ENCODE measurements at places on chromosomes 2 and 18.

- no peak for DNase-seq
Observed at GRCh38 chr2:27147935-27148334, 869 bp upstream of the TCF23 start.

DNA sequence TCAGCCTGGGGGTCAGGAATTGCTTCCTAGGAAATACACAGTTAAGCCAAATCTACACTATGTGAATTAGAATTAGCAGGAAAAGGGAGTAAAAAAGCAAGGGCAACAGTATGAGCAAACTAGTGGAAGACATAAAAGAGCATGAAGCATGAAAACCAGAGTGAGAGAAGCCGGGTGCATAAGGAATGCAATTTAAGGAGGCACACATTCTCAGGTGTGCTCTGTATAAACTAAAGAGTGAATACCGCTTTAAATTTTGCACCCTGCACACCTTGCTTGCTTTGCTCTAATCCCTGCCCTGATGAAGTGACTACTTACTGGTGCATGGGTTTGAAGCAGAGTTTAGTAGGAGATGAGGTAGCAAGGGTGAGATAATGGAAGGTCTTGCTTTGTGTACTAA is 65.7 kb upstream of the EPHA4 start:
- DNase-seq = no peak

DNA sequence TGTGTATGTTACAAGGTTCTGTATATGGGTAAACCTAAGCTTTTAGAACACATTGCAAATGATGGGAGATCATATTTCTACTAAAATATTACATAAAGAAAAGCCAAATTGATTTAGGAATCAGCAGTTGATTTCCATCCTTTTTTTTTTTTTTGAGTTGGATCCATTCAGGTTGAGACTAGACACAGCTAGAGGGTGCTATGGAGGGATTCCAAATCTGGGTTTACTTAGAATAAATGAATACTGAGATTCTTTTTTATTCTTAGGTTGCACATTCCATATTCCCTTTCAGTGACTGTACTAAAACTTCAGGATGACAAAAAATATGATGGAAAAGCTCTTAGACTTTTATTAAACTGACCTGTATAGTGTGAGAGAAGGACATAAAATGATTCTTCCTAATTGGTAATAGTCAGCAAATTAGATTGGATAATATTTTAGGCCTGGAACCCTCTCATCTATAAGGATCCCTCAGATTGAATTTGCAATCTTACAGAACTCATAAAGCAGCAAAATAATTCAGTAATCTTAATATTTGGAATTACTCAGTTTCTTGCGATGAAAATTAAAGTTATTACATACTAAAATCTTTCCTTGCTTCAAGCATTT is 183.3 kb upstream of the SESTD1 start:
- DNase-seq = no peak

DNA sequence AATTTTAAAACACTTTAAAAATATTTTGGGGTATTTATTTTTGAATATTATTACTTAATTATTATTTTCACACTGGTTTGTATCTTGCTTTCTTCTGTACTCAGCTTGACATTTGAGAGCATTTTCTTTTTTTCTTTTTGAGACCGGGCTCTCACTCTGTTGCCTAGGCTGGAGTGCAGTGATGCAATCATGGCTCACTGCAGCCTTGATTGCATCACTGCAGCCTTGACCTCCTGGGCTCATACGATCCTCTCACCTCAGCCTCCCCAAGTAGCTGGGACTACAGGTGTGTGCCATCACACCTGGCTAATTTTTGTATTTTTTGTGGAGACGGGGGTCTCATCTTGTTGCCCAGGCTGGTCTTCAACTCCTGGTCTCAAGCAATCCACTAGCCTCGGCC is 79.9 kb upstream of the DLX2 start:
- DNase-seq = no peak

DNA sequence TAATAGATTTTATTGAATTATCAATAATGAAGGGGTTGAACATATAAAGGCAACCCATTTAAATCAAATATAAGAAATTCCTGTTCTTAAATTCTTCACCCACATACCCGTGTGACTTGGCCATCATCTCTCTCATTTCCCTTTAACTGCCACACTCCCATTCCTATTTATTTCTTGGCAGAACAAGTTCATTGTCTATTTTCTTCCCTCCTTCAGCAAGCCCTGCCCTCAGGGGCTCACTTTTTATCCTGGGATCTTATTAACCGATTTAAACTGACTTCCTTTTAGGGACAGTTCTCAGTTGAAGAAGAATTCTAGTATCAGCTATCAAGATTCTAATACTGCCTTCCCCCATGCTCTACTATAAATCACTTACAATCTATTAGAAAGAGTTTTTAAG is 123.2 kb downstream of the FTCDNL1 start:
- no peak for DNase-seq

DNA sequence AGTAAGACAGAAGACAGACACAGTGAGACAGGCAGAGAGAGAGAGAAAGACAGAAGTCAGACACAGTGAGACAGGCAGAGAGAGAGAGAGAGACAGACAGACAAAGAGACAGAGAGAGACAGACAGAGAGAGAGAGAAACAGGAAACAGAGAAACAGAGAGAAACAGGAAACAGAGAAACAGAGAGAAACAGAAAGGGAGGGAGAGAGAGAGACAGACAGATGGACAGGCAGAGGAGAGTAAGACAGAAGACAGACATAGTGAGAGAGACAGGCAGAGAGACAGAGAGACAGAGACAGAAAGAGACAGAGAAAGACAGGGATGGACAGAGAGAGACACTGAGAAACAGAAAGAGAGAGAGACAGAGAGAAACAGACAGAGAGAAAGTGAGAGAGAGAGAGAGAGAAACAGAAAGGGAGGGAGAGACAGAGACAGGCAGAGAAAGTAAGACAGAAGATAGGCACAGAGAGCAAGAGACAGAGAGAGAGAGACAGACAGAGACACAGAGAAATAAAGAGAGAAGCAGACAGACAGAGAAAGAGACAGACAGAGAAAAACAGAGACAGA is 109.3 kb upstream of the ANKRD30BL start:
- DNase-seq = no peak

GRCh38 chr2:201938156-201938775 is 95.4 kb upstream of the FZD7 start:
- DNase-seq = no peak
